Aorta (tissue), 5 donors: ENCODE measurements at places on chromosomes 7 and 10. TPM values are rescaled to one million over a fixed set of nuclear protein-coding genes. Genes with fewer than 3 reads are reported as not detected.

- no peaks in the 10 kb centered on the region for H3K27me3 ChIP-seq
- DNase-seq, result no peak
- no peaks in the 10 kb centered on the region for H3K36me3 ChIP-seq
- no peak overlapping the region for H3K27ac ChIP-seq
- H3K4me1 ChIP-seq, result no peaks in the 10 kb centered on the region
- no peak overlapping the region for H3K4me3 ChIP-seq
These were observed 74.2 kb upstream of the CDCA7L start for GRCh38 chr7:22019931-22020330.

DNA sequence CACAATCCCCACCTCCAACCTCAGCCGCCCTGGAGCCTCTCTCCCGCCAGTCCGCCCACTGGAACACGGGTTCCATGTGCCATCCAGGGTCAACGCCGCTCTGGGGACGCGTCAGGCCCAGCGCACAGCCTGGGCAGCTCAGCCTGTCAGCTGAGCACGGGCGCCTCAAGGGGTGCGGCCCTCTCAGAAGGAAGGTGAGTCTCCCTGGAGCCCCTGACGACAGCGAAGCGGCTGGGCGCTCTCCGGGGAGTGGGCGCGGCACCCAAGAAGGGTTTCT is 1.2 kb upstream of the SLC18A3 start:
- peaks cover 6% of the 10 kb centered on the region for H3K27me3 ChIP-seq
- no peak for DNase-seq
- no peak overlapping the region for H3K4me3 ChIP-seq
- H3K27ac ChIP-seq, result no peak overlapping the region

DNA sequence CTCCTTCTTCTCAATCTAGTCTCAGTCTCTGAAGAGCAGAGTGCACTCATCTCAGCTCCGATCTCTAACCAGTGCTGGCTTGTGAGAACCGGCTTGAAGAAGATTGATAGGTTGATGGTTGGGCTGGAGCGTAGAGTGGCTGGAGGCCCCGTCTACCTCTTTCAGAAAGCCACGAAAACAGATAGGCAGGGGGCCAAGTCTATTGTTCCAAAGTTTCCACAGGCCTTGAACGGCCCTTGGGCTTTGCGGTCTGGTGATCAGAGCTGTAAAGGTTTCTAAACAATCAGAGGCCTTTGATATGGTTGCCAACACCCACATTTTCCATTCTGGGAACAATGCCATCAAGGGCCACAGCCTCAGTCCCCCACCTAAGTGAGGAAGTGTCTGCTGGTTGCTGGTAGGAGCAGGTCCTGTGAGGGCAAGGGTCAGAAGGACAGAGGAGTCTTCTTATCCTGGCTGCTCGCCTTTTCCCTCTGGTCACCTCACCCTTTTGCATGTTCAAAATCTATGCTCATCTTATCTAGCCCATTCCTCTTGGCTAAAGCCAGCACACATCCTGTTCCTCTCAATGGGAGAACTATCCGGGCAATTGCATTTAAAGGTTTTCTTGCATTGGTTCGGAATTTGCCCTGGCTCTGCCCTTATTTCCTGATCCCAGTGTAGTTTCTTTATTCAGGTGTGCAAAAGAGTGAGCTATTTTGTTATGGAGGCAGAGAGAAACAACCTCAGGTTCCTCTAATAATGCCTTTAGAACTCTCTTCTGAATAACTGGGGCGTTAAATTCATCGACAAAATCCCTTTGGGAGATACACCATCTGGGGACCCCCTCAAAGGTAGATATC is 70.3 kb upstream of the KMT2E start:
- H3K4me3 ChIP-seq, result no peak overlapping the region
- DNase-seq, result no peak
- H3K27ac ChIP-seq, result peak overlapping the region; percentile 68
- H3K4me1 ChIP-seq, result no peaks in the 10 kb centered on the region
- H3K36me3 ChIP-seq, result no peaks in the 10 kb centered on the region

- H3K4me1 ChIP-seq, result no peaks in the 10 kb centered on the region
- no peaks in the 10 kb centered on the region for H3K36me3 ChIP-seq
- no peak overlapping the region for H3K27ac ChIP-seq
- no peak overlapping the region for H3K4me3 ChIP-seq
These were observed 369.0 kb downstream of the MAGI2 start for GRCh38 chr7:79084423-79084822.

DNA sequence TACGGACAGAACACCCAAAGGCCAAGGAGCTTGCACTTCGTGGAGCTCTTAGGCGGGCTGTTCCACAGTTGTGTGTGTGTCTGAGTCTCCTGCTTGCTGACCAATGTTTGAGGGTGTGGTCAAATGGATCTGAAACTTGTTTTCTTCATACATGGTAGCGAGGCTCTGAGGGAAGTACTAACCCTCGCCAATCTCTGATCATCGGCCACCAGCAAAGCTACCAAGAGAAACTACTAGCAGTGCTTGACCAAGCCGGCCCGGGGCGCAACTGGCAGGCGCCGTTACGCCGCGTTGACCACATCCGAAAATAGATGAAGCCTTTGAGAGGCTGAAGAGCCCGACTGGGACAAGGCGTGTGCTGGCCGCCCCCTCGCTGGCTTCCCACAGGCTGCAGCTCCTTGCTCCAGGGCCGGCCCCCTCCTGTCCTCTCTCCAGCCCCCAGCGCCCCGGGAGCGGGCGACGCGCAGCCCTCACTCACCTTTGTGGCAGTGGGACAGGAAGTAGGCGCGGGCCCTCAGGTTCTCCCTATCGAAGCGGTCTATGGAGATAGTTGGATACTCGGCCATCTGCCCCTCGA is 384 bp downstream of the DCLRE1C start:
- no peak overlapping the region for H3K27ac ChIP-seq
- H3K4me1 ChIP-seq, result peaks cover 3% of the 10 kb centered on the region
- peak overlapping the region; percentile 64 for H3K4me3 ChIP-seq
- DNase-seq, result no peak

DNA sequence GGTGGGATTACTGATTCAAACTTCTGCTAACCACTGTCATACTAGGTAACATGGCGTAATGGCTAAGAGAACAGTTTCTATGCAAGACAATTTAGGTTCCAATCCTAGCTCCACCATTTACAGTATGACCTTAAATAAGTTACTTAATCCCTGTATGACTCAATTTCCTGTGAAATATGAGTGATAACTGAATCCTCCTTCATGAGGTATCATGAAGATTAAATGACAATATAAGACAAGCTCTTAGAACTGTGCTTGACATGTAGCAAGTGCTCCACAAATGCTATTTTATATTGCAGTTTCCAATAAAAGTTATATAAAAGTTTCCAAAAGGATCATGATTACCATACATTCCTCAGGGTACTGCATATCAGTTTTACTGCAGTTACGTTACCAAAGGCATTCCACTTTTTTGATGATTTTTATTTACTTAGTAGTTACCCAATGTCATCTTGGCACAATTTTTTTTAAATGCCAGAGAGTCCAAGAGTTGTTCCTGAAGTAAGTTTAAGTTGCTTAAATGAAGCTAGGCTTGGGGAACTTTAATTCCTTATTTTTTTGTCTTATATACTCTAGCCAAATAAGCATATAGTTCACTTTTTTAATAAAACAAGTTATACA is 7.1 kb downstream of the DOCK4 start:
- DNase-seq, result no peak
- H3K36me3 ChIP-seq, result no peaks in the 10 kb centered on the region
- no peaks in the 10 kb centered on the region for H3K4me1 ChIP-seq
- H3K4me3 ChIP-seq, result no peak overlapping the region
- no peaks in the 10 kb centered on the region for H3K27me3 ChIP-seq

- H3K4me1 ChIP-seq, result no peaks in the 10 kb centered on the region
- peak overlapping the region; percentile 57 for H3K4me3 ChIP-seq
- H3K27me3 ChIP-seq, result no peaks in the 10 kb centered on the region
These were observed 7.2 kb upstream of the FIS1 start for GRCh38 chr7:101251871-101252659.

DNA sequence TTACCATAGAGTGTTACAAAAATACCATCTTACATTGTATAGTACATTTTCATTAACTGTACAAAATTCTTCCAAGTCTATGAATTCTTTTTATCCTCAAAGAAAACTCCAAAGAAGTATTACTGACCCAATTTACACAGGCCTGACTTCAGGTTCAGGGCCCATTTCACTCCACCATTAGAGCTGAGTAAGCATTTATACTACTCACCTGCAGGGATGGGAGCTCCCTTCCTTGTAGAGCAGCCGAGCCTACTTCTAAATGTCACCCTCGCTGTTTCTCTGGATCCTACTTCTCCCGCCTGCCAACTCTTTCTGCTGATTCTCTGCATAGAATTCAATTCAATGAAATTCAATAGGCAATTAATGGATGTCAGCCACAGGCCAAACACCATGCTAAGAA is 56.0 kb downstream of the CCDC71L start:
- H3K4me1 ChIP-seq, result no peaks in the 10 kb centered on the region
- DNase-seq, result no peak
- H3K27ac ChIP-seq, result no peak overlapping the region
- H3K27me3 ChIP-seq, result no peaks in the 10 kb centered on the region

GRCh38 chr7:64951250-64951848 is 39.5 kb downstream of the ZNF117 start:
- no peak overlapping the region for H3K4me3 ChIP-seq
- DNase-seq, result no peak
- no peak overlapping the region for H3K27ac ChIP-seq
- H3K27me3 ChIP-seq, result no peaks in the 10 kb centered on the region
- H3K4me1 ChIP-seq, result no peaks in the 10 kb centered on the region
- H3K36me3 ChIP-seq, result no peaks in the 10 kb centered on the region

GRCh38 chr7:154931906-154932305 is 71.0 kb downstream of the PAXIP1 start:
- no peaks in the 10 kb centered on the region for H3K36me3 ChIP-seq
- no peaks in the 10 kb centered on the region for H3K27me3 ChIP-seq
- no peak for DNase-seq
- no peaks in the 10 kb centered on the region for H3K4me1 ChIP-seq

- H3K4me3 ChIP-seq, result peak overlapping the region; percentile 26
- no peak for DNase-seq
- no peak overlapping the region for H3K27ac ChIP-seq
- no peaks in the 10 kb centered on the region for H3K36me3 ChIP-seq
- peaks cover 2% of the 10 kb centered on the region for H3K4me1 ChIP-seq
These were observed 70.1 kb downstream of the ST7 start for GRCh38 chr7:117023325-117023854.

DNA sequence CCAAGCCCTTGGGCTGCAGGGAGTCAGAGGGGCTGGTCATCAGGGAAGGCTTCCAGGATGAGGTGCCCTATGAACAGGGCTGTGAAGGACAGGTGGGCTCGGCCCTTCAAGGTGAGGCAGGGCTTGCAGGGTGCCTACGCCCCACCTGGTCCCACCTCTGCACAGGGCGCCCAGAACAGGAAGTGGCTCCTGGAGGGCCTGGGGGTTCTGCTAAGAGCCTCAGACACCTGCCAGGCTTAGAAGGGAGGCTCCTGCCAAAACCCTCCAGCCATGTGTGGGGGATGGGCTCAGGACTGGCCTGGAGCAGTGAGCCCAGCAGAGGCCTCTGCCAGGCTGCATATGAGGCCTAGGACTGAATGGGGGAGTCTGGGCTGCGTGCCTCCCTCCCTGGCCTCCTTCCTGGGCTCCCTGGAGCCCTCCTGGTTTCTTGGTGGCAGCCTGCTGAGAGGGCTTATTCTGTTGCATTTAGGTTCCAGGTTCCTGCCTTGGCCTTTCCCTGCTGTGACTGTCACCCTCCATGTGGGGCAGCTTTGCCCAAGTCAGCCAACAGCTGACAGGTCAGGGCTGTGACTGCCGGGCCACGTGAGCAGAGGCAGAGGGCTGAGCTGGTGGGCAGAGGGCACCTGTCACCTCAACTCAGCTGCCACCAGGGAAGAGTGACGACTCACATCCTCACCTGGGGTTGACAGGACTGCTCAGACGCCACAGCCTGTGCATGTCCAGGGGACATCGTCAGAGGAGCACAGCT is 45.2 kb upstream of the MSMB start:
- H3K36me3 ChIP-seq, result no peaks in the 10 kb centered on the region
- H3K4me1 ChIP-seq, result no peaks in the 10 kb centered on the region
- DNase-seq, result no peak
- no peaks in the 10 kb centered on the region for H3K27me3 ChIP-seq
- no peak overlapping the region for H3K27ac ChIP-seq
- H3K4me3 ChIP-seq, result no peak overlapping the region

The SLC26A5 gene
- not detected for polyA plus RNA-seq

The SLC13A1 gene
- not detected for polyA plus RNA-seq

The TAC1 gene
- 1.0 TPM for polyA plus RNA-seq

- H3K27me3 ChIP-seq, result no peaks in the 10 kb centered on the region
- no peak overlapping the region for H3K4me3 ChIP-seq
- no peak overlapping the region for H3K27ac ChIP-seq
- H3K4me1 ChIP-seq, result no peaks in the 10 kb centered on the region
- H3K36me3 ChIP-seq, result peaks cover 8% of the 10 kb centered on the region
- DNase-seq, result no peak
These were observed 11.7 kb downstream of the CASP7 start for GRCh38 chr10:113691381-113691780.

DNA sequence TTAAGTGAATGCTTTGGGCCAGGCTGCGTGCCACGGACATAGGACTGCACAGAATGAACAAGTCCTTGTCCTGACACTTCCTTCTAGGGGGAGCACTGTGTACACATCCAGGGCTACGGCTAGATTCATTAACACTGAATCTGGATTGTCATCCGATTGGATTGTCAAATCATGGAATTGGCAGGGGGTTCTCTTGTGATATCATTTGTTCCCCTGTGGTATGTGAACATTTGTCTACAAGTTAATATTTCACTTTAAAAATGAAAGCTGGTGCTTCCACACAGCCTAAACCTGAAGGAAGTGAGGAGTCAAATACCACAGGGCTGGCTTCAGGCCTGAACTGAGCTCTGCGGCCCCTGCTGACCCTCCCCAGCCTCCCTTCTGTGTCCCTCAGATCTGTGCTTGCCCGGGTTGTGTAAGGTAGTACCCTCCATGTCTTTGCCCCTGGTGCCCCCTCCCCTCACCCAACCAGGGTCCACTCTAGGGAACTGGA is 75.6 kb downstream of the SNX10 start:
- no peaks in the 10 kb centered on the region for H3K36me3 ChIP-seq
- H3K27me3 ChIP-seq, result no peaks in the 10 kb centered on the region
- no peak for DNase-seq
- H3K27ac ChIP-seq, result no peak overlapping the region
- no peaks in the 10 kb centered on the region for H3K4me1 ChIP-seq
- no peak overlapping the region for H3K4me3 ChIP-seq

DNA sequence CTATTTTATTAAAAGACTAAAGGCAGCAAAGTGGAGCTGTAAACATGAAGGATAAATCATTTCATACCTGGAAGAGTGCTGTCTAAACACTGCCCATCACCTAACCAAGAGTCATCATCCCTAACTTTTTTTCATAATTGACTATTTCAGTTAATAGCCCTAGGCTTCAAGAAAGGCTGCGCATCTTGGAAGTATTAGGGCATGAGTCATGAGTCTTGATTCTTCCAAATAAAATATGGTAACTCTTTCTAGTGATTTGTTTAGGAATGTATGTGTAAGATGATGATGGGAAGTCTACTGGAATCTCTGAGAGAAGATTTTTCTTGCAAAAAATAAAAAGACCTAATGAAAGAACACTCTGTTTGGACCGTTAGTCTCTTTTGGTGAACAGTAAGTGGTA is 207.7 kb upstream of the AHR start:
- DNase-seq, result no peak
- no peak overlapping the region for H3K4me3 ChIP-seq
- H3K27ac ChIP-seq, result no peak overlapping the region
- no peaks in the 10 kb centered on the region for H3K4me1 ChIP-seq
- H3K36me3 ChIP-seq, result no peaks in the 10 kb centered on the region

The PGAM2 gene
- 9.5 TPM for polyA plus RNA-seq

The KCNIP2 gene
- not detected for polyA plus RNA-seq
